Brain pericyte (primary cell): ENCODE measurements at places on chromosomes 6 and 20.

DNA sequence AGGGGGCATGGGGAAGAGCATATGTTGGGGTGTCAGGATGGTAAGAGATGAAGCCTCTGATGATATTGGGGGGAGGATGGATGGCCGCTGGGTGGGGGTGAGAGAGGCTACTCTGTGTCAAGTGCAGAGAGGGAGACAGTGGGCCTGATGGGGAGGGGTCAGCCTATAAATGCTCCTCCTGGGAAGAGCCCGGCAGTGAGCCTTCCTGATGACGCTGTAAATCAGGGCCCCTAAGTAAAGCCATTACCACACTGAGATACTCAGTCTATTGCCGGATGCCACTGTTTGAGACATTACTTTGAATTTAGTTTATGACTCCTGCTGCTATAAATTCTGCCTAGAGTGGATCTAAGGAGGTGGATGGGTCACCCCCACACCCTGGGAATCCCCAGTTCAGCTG, 28.1 kb downstream of the LRFN2 start:
- DNase-seq = no peak

DNA sequence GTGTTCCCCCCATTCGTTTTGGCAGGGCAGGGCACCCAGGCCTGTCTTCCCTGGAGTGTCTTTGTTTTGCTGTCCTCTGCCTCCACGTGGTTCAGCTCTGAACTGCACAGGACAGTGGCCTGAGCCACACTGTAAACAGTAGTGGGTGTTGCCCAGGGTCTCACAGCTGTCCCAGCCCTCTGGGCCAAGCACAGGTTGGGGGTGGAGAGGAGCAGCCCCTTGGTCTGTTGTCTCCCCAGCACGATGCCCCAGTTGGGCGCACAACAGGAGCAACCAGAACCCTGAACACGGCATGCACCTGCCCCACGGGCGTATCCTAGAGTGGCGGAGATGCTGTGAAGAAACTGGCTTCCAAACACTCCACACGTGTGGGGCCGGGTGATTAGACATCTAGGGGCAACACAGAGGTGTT, 14.4 kb downstream of the CCDC167 start:
- no peak for DNase-seq

DNA sequence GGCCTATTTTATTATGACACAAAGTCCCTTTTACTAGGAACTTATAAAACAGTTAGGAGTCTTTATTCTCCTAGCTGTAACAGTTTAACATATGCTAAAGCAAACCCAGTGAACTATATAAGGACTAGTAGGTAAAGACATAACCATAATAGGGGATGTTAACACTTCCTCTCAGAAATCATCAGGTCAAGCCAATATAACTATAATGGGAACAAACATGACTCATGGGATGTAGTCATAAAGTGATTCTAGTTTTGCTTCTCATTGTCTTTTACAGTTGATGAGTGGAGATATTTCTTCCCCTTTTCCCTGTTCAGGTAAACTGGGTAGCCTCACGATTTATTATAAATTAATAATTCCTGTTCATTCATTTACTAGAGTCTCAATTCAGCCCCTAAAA, 9.7 kb downstream of the PTCHD4 start:
- DNase-seq = no peak

DNA sequence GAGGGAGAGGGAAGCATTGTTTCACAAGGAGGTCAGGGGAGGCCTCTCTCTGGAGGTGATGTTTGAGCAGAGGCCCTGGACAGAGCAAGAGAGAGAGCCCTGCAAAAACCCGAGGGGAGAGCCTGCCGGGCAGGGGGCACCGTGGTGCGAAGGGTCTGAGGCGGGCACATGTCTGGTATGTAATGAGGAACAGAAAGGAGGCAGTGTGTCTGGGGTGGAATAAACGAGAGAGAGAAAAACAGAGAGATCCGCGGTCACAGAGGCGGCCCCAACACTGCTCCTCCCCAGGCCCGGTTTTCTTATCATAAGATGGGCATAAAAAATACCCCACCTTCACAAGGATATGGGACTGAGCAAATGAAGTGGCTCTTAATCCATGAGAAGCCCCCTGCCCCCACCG, 119.2 kb downstream of the PREX1 start:
- DNase-seq = no peak

DNA sequence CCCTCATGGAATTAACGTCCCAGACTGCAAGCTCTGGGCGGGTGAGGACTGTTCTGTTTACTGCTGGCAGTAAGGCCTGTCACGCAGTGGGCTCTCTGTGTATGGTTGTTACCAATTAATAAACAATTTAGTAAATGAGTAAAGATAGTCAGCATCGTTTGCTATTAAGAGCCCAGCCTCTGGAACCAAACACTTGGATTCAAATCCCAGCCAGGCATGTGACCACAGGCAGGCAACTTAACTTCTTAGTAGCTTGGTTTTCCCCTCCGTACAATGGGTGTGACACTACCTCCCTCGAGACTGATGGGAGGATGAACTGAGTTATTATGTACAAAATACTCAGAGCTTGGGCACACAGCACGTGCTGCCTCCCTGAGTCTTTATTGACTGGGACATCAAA, 137.7 kb upstream of the ARMC2 start:
- no peak for DNase-seq

- DNase-seq = no peak
These were observed 265.9 kb upstream of the FERMT1 start for GRCh38 chr20:6388671-6389197.

DNA sequence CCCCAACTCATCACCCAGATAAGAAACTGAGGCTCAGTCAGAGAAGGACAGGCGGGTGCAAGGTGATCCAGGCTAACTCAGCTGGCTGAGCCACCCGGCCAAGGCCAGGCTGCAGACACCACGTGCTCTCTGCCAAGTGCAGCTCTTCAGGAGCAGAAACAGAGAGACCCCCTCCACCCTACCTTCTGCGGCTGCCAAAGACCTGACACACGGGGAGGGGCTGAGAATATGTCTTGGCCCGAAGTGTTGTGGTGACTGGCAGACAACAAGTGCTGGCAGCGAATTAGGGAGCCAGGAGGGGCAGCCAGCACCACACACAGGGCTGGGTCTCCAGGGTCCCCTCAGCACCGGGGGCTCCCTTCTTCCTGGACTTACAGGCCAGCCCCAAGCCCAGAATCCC, 22.5 kb downstream of the PREX1 start:
- no peak for DNase-seq

GRCh38 chr6:27662769-27663168, 189.9 kb upstream of the ZNF184 start:
- no peak for DNase-seq

DNA sequence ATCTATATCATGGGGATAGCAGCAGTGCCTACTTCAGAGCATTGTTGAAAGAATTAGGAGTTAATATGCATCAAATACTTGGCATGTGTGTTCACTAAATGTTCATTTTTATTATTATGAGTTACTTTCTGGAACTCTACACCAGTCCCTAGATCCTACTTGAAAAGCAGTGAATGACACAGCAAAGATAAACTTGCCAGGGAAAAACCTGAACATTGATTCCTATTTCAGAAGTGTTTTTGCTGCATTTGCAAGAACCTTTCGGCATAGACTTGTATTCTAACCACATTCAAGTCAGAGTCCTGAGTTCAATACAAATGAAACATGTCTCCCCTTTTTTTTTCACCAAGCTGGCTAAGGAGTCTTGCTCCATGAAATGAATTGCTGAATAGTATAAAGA, 187.4 kb upstream of the TAB2 start:
- DNase-seq = no peak

DNA sequence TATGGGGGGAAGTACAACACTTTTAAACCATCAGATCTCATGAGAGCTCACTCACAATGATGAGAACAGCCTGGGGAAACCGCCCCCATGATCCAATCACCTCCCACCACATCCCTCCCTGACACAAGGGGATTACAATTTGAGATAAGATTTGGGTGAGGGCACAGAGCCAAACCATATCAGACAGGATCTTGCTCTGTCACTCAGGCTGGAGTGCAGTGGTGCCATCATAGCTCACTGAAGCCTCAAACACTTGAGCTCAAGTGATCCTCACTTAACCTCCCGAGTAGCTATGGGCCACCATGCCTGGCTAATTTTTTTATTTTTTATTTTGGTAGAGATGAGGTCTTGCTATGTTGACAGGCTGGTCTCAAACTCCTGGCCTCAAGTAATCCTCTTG, 5.1 kb upstream of the IYD start:
- no peak for DNase-seq
